ENCODE measurements at places on chromosomes 11 and 22. TPM values are rescaled to one million over a fixed set of nuclear protein-coding genes. Genes with fewer than 3 reads are reported as not detected.
A peak's percentile ranks its signal among the peaks of the same experiment; 100 is the strongest.

DNA sequence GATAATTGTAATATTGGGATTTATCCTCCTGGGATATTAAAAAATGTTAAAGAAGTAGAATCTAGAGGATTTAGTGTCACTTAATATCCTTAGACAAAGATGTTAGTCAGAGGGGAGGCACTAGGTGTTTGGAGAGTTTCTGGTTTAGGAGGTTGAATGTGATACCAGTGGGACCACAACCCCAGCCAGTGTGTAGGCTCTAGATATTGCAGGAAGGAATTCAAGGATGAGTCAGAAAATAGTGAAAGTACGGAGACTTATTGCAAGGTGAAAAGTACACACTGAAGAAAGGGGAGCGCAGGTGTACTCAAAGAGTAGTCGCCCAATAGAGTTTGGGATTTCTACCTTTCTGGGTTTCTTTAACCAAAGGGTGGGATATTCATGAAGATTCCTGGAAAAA, 5.7 kb upstream of the TMEM41B start:
- peaks cover 13% of the 10 kb centered on the region for H3K4me1 ChIP-seq
- no peak for DNase-seq
- H3K27ac ChIP-seq: no peak overlapping the region

DNA sequence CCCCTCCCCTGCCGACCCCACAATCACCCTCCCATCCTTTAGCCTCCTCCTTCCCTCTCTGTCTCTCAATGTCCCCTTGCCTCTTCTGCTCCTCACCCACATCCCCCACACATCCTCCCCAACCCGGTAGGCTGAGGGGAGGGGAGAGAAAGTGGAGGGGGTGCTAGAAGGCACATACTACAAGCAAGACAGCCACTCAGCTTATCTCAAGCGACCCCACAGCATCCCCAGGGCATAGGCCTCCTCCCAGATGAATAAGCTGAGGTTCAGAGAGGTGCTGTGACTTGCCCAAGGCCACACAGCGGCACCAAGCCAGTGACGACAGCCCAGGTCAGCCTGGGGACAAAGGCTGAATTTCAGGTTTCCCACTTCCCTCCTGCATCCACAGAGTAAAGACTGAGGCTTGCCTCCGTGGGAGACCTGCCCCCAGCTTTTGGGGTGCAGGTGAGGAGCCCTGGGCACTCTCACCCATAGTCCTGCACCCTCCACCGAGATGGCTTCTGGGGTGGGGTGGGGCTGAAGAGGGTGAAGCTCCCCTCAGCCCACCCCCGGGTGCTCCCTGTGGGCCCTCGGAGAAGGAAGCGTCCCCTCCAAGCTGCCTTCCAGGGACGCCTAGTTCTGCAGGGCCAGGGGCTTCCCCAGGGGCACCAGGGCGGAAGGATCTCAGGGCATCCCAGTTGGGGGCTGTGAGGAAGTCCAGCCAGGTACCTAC, 511 bp downstream of the RAC2 start:
- H3K27ac ChIP-seq: peak overlapping the region; percentile 90
- H3K4me1 ChIP-seq: peaks cover 79% of the 10 kb centered on the region
- no peaks in the 10 kb centered on the region for H3K27me3 ChIP-seq
- DNase-seq: no peak

GRCh38 chr11:133656082-133656635, 123.9 kb upstream of the OPCML start:
- no peak overlapping the region for H3K4me3 ChIP-seq
- DNase-seq: no peak
- no peaks in the 10 kb centered on the region for H3K36me3 ChIP-seq

- no peaks in the 10 kb centered on the region for H3K4me1 ChIP-seq
- no peak overlapping the region for H3K4me3 ChIP-seq
- H3K27me3 ChIP-seq: no peaks in the 10 kb centered on the region
- H3K36me3 ChIP-seq: no peaks in the 10 kb centered on the region
Measured at GRCh38 chr11:23079382-23079813, 219.1 kb upstream of the CCDC179 start.

- H3K36me3 ChIP-seq: peaks cover 2% of the 10 kb centered on the region
- H3K27me3 ChIP-seq: no peaks in the 10 kb centered on the region
- no peak overlapping the region for H3K27ac ChIP-seq
- DNase-seq: no peak
Measured at GRCh38 chr11:88377646-88378045, 40.1 kb upstream of the CTSC start.

DNA sequence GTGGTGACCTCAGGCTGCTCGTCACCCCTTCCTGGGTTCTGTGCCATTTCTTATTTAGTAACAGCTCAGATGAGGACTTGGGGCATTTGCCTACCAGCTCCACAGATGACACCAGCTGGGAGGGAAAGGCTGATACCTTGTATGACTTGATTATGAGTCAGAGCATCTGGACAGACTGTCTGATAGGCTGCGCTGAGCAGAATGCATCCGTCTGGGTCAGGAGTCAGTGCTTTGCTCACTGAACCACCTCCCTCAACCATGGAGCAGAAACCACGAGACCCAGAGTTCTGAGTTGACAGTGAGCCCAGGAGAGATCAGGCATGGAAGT, 6.8 kb downstream of the ST14 start:
- H3K27ac ChIP-seq: peak overlapping the region; percentile 93
- peak; percentile 48 for DNase-seq
- peaks cover 84% of the 10 kb centered on the region for H3K4me1 ChIP-seq
- no peaks in the 10 kb centered on the region for H3K36me3 ChIP-seq
- H3K27me3 ChIP-seq: no peaks in the 10 kb centered on the region

DNA sequence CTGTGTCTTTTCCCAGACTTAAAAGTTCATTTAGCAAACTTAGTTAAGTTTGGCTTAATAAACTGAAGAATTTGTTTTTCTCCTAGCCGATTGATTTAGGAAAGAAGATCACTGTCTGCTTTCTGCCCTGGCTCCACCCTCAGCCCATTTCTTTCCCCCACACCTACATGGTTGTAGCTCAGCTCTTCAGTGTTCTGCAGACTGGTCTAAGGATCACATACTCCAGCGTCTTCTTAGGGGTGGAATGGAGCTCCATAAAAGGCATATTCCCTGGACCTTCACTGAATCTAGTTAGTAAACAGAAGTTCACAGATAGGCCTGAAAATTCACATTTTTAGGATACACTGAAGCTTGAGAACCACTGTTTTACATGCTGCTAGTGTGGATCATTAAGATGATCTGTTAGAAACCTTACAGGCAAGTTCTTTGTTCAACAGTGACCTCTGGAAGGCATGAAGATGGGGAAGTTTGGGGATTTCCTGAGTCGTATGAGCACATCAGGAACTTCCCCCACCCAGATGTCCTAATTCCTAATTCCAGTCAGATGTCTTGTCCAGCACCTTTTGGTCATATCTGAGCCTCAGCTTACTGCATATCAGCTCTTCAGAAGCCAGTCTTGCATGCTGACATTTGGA, 16.8 kb downstream of the PIWIL4 start:
- peaks cover 12% of the 10 kb centered on the region for H3K4me1 ChIP-seq
- H3K27ac ChIP-seq: no peak overlapping the region
- no peak for DNase-seq
- no peak overlapping the region for H3K4me3 ChIP-seq

DNA sequence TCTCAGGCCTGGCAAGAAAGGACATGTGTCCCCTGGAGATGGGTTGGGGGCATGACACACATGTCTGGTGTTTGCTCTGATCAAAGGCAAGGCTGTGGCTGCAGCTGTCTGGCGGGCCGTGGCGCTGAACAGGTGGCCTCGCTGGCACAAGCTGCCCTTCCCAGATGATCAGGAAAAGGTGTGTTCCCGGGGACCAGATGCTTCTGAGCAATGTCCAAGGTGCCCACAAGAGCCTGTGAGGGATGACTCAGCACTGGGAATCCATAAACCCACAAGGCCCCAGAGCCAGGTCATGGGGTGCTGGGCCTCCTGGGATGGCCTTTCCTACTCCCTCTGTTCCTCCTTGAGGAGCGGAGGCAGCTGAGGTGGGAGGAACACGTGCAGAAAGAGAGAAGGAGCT, 9.7 kb upstream of the LRP5 start:
- no peaks in the 10 kb centered on the region for H3K27me3 ChIP-seq
- H3K27ac ChIP-seq: no peak overlapping the region
- DNase-seq: no peak

DNA sequence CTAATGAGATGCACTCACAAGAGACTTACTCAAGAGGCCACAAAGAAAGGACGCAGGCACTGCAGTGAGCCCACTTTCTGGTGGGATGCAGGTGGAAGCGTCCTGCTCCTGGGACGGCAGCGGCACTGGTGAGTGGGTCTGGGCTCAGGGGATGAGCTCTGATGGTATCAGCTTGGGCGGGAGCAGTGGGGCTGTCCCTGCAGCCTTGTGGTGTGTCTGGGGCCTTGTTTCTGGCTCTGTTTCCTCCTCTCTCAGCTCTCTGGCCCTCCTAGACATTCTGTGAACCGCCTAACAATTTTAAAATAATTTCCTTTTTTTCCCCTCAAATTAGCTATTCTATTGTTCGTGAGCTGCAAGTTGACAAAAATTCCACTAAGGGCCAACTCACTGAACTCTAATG, 8.8 kb upstream of the ST14 start:
- no peak for DNase-seq
- no peak overlapping the region for H3K4me3 ChIP-seq
- H3K4me1 ChIP-seq: peaks cover 54% of the 10 kb centered on the region
- no peaks in the 10 kb centered on the region for H3K27me3 ChIP-seq
- no peaks in the 10 kb centered on the region for H3K36me3 ChIP-seq

DNA sequence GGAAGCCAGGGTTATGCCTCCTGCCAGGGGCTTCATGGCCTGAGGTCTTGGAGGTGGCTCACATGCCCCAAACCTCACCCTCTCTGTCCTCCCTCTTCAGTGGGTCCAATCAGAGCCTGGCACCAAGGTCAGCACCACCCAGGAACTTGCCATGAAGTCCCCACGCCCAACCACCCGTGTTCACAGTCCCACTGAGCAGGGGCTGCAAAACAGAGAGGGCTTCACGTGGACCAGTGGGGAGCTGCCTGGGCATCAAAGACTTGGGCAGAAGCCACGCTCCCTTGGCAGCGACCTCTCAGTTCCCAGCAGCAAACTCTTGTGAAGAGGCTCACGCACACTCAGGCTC, 425.8 kb upstream of the B3GAT1 start:
- H3K36me3 ChIP-seq: no peaks in the 10 kb centered on the region
- DNase-seq: no peak
- no peak overlapping the region for H3K27ac ChIP-seq

GRCh38 chr22:22720201-22720723, 75.8 kb downstream of the GGTLC2 start:
- H3K4me1 ChIP-seq: peaks cover 58% of the 10 kb centered on the region
- peak overlapping the region; percentile 68 for H3K4me3 ChIP-seq
- H3K27ac ChIP-seq: peak overlapping the region; percentile 94
- H3K36me3 ChIP-seq: no peaks in the 10 kb centered on the region
- no peaks in the 10 kb centered on the region for H3K27me3 ChIP-seq

DNA sequence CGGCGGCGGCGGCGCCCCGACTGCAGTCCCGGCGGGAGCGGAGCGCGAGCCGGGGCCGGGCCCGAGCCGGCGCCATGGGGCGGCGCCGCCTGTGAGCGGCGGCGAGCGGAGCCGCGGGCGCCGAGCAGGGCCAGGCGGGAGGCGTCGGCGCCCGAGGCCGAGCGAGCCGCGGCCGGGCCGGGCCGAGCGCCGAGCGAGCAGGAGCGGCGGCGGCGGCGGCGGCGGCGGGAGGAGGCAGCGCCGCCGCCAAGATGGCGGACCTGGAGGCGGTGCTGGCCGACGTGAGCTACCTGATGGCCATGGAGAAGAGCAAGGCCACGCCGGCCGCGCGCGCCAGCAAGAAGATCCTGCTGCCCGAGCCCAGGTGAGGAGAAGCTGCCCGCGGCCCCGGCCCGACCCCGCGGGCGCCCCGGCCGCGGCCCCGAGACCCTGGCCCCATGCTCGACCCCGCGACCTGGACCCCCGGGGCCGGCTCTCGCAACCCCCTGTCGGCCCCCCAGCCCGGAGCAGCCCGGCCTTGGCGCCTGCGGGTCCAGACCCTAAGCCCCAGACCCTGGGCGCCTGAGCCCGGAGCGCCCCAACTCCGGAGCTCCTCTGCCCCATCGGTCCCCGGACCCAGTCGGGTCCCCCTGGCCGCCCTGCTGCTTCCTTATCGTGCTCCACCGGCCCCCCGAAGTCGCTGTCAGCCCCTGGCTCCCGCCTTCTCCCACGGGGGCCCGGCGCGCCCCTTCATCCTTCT, at the start of gene GRK2:
Gene GRK2, plus strand, starts transcription at position 25 of the 739 bp plus-strand sequence. Its CDS starts 227 bp downstream, at position 252.
- DNase-seq: no peak
- peak within 1 kb of the TSS; percentile 92 for H3K4me3 ChIP-seq
- peak within 1 kb of the TSS; percentile 98 for H3K27ac ChIP-seq
- peaks cover 33% of the 10 kb centered on the region for H3K36me3 ChIP-seq

DNA sequence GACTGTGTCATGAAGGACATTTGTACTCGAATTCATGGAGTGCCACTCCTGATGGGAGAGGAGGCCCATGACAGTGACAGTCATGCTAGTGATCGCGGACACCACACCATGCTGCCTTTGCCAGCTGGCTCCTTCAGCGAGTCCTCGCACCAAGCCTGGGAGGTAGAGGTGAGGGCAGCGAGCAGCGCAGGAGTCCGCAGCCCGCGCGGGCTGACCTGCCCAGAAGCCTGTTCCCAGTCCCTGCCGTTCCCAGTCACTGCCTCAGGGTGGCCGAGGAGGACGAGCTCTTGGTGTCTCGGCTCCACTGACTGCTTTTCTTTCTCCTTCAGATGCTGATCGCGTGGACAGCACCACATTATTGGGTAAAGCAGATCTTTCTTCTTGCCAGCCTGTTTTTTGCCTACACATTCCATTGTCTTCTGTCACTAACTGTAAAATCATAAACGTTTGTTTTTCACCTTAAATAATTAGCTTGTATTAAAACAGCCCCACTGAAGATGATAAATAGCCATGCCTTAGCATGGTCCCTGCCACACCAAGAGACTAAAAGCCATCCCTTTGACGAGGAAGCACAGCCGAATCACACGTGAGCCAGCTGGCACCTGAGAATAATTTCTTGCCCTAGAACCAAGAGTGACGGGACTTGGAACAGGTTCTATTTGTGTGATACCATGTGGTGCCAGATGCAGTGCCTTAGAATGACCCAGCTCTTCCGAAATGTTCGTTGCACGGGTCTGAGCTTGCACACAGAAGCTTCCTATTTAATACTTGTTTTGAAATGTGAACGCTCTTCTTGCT, 25.5 kb downstream of the FAM118A start:
- no peak for DNase-seq
- no peak overlapping the region for H3K4me3 ChIP-seq
- H3K36me3 ChIP-seq: peaks cover 84% of the 10 kb centered on the region
- H3K27me3 ChIP-seq: no peaks in the 10 kb centered on the region
- no peaks in the 10 kb centered on the region for H3K4me1 ChIP-seq

GRCh38 chr22:45452565-45453379, 39.3 kb downstream of the RIBC2 start:
- H3K4me3 ChIP-seq: no peak overlapping the region
- H3K27me3 ChIP-seq: peaks cover 24% of the 10 kb centered on the region
- H3K27ac ChIP-seq: no peak overlapping the region

- H3K36me3 ChIP-seq: no peaks in the 10 kb centered on the region
- no peak for DNase-seq
- H3K4me3 ChIP-seq: no peak overlapping the region
- H3K27me3 ChIP-seq: no peaks in the 10 kb centered on the region
- H3K4me1 ChIP-seq: no peaks in the 10 kb centered on the region
Measured at GRCh38 chr11:37724315-37724714, 1126.3 kb upstream of the RAG2 start.

- H3K27me3 ChIP-seq: peaks cover 6% of the 10 kb centered on the region
- no peaks in the 10 kb centered on the region for H3K36me3 ChIP-seq
- H3K4me1 ChIP-seq: peaks cover 4% of the 10 kb centered on the region
Measured at GRCh38 chr11:118200901-118201680, 23.7 kb downstream of the JAML start.

Gene CRYBB2
- total RNA-seq: not detected

Gene ART1
- not detected for total RNA-seq

Gene TUBA8
- 2.4 TPM for total RNA-seq

Gene CBX7
- 45.4 TPM for total RNA-seq

Gene KCNJ5
- not detected for total RNA-seq

Gene SLC5A4
- not detected for total RNA-seq

Gene LARGE2
- 59.7 TPM for total RNA-seq

Gene APOBEC3H
- total RNA-seq: 1.4 TPM

Gene ANO5
- total RNA-seq: not detected

Gene SYT9
- total RNA-seq: not detected

Gene GPR83
- total RNA-seq: 0.16 TPM

Gene CD3D
- 1.8 TPM for total RNA-seq

Gene OSBP2
- total RNA-seq: 0.56 TPM

Gene A4GALT
- 16.9 TPM for total RNA-seq
